ENCODE measurements at places on chromosomes 1 and 21.

- no peak for DNase-seq
These were observed 286.2 kb upstream of the DUSP10 start for GRCh38 chr1:222028116-222028515.

GRCh38 chr1:31429583-31429982 is 16.6 kb downstream of the SERINC2 start:
- no peak for DNase-seq

DNA sequence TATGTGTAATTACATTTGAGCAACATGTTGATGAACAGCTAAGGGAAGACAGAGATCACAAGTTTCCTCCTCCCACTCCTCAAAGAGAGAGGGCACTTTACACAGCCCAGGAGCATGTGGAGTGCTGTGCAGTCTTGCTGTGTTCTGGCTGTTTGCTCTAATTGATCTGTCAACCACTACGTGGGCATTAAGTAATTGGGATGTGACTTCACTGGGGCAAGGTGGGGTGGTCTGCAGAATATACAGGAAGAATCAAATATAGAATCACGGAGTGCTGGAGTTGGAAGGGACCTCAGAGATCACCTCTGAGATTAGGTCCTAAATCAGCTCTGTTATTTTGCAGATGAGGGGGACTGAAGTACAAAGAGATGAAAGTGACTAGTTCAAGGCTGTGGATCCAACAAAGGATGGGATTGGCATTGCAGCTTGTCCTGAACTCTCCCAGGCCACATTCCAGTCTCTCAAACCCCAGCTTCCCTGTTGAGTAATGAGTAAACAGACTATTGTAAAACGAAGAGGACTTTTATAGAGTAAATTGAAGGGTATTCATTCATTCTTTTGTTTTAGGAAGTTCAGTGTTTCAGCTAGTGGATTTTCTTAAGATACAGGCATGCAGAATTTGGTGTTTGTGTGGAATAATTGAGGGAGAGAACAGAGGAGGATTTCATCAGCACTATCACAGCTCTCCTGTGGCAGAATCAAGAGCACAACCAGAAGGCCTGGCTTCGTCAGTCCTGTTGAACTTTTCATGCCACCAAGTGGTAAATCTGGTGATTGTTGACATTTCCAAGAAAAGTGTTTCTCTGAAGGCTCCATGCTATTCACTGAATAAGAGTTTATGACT is 22.4 kb downstream of the NOS1AP start:
- no peak for DNase-seq

DNA sequence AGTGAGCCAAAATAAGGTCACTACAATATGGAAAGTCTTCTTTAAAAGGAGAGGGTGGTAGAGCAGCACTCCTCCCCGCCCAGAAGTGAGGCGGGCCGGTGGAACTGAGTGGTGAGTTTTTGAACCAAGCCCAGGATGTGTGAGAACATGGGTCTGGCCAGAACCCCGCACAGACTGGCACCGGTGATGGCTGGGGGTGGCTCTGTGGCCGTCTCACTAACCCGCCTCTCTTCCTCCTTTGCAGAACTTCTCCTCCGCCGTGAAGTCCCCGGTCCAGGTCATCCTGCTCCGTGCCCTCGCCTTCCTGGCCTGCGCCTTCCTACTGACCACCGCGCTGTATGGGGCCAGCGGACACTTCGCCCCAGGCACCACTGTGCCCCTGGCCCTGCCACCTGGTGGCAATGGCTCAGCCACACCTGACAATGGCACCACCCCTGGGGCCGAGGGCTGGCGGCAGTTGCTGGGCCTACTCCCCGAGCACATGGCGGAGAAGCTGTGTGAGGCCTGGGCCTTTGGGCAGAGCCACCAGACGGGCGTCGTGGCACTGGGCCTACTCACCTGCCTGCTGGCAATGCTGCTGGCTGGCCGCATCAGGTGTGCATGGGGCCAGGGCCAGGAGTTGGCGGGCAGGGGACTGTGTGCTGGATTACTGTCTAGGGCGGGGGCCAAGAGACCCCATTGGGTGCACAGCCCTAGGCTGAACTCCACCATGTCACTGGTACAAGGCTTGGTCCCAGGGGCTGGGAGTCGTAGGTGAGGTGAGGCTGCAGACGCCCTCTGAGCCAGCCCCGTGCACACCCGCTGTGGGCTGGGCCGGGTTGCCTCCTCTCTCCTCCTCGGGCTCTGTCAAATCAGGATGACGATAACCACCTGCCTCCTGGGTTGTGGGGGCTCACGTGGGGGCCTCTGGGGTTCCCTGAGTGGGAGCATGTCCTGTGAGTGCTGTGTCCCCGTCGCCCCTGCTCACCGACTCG is 12.4 kb downstream of the TMEM201 start:
- DNase-seq, result no peak

GRCh38 chr1:43618521-43619313 is 31.2 kb upstream of the KDM4A start:
- no peak for DNase-seq

DNA sequence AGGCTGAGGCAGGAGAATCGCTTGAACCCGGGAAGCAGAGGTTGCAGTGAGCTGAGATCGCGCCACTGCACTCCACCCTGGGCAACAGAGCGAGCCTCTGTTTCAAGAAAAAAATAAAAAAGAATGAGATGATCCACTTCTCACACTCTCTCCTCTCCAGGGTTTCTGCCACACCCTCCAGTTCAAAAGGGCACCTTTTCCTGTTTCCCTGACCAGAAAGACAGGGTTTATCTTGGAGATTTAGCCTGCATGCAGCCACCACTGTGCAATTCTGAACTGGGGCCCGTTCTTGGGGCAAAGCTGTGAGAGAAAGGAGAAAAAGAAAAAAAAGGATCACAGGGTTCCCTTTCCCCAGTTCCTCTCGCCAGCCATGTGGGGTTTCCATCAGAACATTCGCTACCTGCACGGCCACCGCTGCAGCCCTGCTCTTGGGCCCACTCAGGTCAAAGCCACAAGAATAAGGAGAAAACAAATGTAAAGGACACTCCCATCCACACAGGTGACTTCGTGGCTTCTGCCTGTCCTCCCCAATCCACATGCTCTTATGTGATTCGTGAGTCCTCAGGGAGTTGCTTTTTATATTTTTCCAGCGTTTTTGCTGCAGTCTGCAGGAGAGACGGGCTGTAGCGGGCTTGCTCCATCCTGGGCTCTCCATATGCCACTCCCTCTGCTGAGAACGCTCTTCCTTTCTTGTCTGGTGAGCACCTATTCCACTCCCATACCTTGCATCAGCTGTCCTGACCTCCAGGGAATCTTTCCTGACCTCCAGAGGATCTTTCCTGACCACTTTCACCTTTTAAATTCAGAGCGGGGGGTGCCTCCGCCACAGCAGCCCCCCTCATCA is 26.4 kb downstream of the GNG4 start:
- DNase-seq, result no peak

Measured in activated gamma-delta T cell treated with Interleukin-2 at 50 U/mL for 16 hours (primary cell).